ENCODE measurements at places on chromosomes 4 and X.

DNA sequence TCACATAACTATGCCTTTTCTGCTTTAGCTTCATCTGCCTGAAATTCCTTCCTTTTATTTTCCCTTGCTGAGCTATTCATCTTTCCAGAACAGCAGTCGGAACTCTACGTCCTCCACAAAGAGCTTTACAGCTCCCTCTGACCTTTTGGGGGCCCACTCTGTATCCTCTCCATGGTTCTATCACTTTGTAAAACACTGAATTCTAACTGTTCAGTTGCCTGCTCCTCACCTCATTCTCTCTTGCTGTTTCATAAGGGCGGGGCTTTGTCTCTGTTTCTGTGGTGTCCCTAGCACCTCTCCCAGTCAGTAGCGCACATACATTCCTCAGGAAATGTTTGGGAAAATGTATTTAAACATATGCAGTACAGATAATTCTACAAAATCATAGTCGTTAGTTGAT, 737.0 kb downstream of the RAB28 start:
- no peak for DNase-seq

- no peak for DNase-seq
These were observed 109.4 kb upstream of the MAP3K15 start for GRCh38 chrX:19624739-19625138.

GRCh38 chr4:154617820-154618317, 5.4 kb upstream of the FGG start:
- peak; percentile 81 for DNase-seq

GRCh38 chr4:81648576-81649275, 177.0 kb upstream of the RASGEF1B start:
- peak; percentile 32 for DNase-seq

DNA sequence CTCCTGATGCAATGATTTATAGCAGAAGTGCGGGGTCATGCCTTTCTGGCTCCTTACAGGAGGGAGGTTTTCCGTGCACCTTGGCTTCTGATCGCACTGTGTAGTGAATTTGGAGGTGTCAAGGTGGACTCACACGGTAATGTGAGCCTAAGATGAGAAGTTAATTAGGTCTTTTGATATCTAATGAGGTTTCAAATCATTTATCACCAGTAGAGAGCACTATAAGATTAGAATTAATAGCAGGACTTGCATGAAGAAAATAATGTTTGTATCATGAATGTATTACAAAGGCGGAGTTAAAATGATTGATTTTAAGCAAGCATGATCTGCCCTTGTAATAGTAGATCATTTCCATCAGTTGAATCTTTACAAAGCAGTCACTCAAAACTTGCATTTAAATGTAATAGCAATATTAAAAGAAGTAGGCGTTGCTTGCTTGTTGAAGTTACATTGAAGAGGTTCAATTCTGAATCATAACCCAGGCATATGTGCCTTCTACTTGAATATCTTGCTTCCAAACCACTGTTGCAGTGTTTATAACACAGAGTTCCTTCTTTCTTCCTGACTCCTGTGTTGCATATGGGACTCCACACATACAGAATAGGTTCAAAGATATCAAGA, 152.1 kb downstream of the FMR1NB start:
- DNase-seq, result no peak

All from small intestine (tissue), 16 donors.